ENCODE measurements at places on chromosomes 13 and 19.

GRCh38 chr19:23776507-23777205 is 18.0 kb upstream of the ZNF681 start:
- no peak for DNase-seq

DNA sequence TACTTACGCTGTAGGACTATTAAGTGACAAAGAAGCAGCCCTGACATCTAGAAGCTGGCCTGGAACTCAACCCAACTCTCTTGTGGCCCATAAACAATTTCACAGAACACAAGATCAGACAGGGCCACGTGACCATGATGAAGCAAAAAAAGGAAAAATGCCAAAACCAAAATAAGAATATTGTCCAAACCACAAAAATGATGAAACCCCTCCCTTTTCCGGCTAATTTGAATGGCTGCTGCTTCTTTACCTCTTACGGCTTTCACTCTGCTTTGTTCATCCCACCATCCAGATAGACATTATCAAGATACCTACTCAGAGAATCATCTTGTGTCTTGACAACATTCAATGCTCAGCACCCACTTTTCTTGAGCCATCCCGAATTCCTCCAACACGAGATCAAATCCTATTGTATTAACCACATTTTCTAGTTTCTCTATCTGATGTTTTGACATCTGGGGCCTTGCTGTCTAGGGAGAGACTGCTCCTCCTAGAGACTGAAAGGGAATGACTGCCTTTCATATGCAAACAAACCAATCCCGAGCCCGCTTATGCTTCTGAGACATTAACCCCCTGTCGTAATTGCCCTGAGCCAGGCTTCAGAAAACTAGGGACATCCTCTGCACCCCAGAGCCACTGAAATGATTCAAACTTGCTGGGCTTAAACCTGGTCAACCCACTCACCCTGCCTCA is 186.3 kb downstream of the TDRD3 start:
- DNase-seq: no peak

DNA sequence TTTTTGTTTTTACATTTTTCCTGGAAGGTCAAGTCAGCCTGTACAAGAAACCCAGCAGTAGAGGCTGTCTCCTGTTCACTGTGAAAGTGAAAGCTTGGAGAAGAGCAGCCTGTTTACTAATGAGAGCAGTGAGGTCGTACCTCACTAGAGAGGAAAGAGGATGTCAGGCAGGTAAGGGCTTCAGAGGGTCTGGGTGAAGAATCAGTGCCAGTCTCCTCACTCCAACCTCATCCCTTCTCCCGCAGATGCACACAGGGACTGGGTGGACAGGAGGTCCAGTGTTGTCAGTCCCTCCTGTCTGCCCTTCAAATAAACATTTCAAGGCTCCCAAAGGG is 462.5 kb downstream of the KLF5 start:
- no peak for DNase-seq

DNA sequence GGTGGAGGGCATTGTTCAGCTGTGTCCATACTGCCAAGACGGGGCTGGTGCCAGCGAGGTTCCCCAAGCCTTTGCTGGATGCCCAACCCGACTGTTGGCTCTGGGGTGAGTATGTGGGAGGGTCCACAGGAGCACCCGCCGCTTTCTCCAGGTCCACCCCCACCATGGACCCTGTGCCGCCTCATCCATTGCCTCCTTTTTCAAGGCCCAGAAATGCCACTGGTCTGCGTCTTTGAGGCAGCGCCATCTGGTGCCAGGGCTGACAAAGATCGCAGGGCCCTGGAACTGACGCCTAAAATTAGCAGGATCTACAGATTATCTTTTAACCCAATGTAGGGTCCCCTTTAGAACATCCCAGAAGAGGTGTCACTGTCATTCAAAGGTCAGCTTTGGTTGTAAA is 34.6 kb downstream of the NFIX start:
- DNase-seq: no peak

DNA sequence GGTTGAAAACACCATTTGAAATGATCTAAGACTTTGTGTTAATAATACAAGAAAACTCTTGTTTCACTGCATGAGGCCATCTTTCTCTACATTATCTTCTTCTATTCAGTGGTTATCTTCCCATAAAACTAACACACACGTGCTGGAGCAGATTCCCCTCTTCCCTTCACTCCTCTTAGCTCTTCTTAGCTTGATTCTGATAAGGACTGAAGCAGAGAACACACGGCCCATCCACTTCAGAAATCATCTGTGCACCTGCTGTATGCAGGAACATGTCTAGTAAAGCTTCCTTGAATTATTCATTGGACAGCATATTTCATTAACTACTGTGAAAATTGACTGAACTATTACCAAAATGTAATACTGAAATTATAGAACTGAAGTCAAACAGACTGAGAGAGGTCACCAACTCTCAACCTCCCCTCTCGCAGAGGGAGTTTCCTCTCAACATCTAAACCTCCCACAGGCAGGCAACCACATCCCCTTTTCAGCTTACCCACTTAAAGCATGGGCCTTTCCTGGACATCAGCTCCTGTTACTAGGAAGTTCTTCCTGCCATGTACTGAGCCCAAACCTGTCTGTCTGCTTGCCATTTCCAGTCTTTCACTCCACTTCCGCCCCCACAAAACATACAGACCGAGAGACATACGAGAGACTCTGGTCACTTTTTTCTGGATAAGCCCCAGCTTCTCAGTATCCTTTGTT is 113.9 kb downstream of the CRYL1 start:
- no peak for DNase-seq

DNA sequence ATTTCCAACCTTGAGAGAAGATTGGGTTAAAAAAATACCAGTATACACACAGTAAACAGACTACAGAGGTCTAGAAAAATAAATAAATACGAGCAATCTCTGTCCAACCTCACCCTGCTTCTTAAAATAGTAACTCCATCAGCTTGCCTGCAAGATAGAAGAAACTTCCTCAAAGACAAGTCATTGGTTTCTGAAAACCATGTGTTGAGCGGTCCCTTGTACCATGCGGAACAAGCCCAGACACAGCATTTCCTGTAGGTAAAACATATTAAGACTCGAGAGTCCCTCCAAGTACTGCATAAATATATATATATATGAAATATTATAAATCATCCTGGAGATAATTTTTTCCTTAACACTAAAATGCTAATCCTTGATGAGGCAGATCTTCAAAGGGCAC is 157.4 kb downstream of the MZT1 start:
- DNase-seq: no peak

DNA sequence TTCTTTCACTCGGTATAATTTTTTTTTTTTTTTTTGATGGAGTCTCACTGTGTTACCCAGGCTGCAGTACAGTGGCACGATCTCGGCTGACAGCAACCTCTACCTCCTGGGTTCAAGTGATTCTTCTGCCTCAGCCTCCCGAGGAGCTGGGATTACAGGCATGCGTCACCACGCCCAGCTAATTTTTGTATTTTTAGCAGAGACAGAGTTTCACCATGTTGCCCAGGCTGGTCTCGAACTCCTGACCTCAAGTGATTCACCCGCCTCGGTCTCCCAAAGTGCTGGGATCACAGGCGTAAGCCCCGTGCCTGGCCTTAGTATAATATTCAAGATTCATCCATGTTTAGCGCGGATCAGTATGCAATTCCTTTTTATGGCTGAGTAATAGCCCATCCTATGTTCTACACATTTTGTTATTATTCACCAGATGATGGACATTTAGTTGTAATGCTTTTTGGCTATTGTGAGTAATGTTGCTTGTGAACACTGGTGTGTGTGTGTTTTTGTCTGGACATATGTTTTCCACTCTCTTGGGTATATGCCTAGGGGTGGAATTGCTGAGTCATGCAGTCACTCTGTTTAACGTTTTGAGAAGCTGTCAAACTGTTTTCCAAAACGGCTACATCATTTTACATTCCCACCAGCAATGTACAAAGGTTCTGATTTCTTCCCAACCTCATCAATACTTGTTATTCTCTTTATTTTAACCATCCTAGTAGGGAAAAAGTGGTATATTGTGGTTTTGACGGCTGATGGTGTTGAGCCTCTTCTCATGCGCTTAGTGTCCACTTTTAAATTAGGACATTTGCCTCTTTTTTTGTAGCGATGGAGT is 22.9 kb downstream of the PLEKHF1 start:
- DNase-seq: no peak

DNA sequence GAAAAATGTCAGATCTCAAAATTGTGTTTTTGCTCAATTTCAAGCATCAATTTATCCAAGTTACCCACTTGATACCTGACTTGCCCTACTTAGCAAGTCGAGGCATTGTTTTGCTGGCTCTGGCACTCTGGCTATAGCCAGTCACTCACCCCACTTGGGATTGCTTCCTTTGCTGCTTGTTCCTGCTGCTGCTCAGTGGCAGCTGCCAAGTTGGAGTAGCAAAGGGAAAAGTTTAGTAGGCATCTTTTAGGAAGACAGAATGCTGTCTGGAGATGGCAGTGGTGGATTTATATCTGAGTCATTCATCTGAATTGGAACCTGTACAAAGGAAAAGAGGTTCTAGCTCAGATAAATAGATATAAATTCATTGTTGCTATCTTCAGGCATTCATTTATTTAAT is 41.2 kb downstream of the PCCA start:
- DNase-seq: no peak
